Activated T-cell treated with anti-CD3 and anti-CD28 coated beads, Interleukin-2, amount 50 U/mL, for 1 hour (primary cell): ENCODE measurements at places on chromosomes 6 and 20.

DNA sequence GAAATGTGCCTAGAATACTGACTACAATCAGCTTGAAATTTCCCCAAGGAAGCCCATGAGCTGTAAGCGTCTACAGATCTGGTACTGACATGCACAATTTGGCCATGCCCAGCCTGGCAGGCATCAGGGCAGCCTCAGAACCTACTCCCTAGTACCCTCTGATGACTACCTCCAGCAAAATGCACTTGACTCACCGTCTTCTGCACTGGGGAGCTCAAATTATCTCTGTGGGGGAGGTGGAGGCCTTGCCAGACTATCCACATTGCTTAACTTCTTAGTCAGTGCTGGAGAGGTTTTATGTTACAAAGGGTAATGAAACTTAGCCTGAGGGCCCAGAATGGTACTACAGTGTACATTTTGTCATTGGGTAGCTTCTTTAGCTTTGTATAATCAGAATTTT, 126.0 kb upstream of the ADGRF1 start:
- no peak for DNase-seq

GRCh38 chr6:137248702-137249101, 29.5 kb upstream of the IFNGR1 start:
- DNase-seq, result no peak

DNA sequence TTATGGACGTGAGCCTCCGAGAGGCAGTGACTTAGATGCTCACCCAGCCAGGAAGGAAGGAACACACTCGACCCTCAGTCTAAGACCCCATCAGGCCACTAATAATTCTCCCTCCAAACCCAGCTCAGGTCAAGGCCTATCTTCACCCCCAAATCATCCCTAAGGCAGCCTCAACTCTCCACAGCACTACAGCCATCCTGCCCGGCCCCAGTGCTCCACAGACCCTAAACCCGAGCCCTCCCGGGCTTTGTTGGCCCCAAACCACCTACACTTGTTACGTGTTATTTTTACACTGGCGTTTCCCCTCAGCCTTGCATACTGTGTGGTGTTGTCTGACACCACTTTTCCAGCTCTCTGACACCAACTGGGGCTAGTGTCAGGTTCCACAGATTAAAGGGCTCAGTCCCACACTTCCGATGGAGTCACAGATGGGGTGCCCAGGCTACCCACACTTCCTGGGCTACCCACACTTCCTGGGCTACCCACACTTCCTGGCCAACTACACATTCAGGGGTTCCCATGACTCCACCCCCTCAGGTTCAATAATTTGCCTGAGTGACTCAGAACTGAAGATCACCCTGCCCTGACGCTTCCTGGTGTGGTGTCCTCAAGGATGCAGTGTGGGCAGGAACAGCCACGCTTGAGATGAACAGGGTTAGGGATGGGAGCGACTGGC, 25.3 kb downstream of the RBCK1 start:
- DNase-seq, result peak; percentile 56

GRCh38 chr6:7445885-7446461, 56.4 kb downstream of the RIOK1 start:
- no peak for DNase-seq

GRCh38 chr20:56625837-56626236, 3.3 kb upstream of the TFAP2C start:
- DNase-seq, result no peak

- peak; percentile 74 for DNase-seq
Observed at GRCh38 chr20:5001174-5002076, at the start of gene SLC23A2. TSS of gene SLC23A2 (minus strand) at chr20:5001510. CDS start at chr20:4932562, 68,948 bp downstream.

DNA sequence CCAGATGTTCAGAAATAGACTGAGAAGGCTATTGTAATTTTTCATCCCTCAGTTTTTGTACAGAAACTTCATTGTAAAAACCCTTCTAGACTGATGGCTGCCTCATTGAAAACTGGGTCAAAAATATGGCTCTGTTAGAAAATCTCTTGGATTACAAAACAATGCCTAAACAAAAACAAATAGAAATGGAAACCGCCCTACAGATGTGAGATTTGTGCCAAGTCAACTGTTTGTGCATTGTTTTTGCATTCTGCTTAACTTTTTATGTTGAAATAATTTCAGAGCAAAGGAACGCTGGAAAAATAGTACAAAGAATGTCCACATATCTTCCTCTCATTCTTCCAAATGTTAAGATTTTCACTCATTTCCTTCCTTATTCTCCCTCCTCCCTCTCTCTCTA, 425.1 kb downstream of the FOXA2 start:
- no peak for DNase-seq

- DNase-seq, result no peak
Observed at GRCh38 chr6:79465381-79465780, 71.8 kb downstream of the LCA5 start.

DNA sequence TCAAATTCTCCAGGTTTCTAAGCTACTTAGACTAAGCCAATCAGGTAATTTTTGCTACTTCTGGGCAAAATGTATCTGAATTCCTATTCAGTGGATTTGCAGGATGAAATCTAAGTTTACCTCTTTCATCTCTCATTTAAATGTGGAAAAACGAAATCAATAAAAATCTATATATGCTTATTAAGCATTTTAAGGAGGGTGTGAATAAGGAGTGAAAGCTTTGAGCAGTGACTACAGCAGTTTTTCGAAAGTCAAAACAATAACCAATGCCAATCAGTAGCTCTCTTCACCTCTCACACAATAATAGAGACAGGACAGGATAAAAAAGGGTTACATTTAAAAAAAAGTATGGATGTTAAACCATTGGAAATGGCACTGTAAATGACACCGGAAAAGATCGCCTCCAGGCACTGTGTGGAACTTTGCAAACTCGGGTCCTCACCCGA, 476 bp upstream of the BCKDHB start:
- no peak for DNase-seq

DNA sequence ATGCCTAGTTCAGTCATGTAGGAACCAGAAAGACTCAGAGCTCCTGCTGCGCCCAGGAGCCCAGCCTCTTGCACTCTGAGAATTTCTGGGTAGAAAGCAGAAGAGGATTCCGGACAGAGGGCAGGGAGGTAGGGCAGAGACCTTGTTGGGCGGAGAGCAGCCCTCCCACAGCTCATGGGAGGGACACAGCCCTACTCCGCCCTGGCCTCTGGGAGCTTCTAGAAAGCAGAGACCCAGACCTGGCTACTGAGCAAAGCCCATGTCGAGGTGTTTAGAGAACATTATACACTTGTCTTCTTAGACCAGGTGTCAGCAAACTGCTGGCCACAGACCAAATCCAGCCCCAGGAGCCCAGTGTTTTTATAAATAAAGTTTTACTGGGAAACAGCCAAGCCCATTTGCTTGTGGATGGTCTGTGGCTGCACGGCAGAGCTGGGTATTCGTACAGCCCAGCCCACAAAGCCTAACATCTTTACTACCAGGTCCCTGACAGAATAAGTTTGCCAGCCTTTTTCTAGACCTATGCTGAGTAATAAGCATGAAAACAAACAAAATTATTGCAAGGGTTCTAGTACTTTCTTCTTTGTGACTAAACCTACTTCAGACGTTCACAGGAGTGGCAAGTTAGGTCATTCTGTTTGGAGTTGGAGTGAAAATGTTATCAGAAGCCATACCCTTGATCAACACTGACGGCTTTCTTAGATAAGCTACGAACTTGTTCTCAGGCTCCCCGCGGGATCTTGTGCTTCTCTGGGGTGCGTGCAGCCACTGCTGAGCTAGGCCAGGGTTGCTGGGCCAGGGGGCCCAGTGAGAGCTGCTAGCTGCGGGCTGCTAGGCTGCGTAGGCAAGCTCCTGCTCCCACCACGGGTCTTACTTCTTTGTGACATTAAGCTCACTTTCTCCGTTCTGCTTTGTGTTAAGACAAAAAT, 235.1 kb upstream of the FOXQ1 start:
- no peak for DNase-seq

DNA sequence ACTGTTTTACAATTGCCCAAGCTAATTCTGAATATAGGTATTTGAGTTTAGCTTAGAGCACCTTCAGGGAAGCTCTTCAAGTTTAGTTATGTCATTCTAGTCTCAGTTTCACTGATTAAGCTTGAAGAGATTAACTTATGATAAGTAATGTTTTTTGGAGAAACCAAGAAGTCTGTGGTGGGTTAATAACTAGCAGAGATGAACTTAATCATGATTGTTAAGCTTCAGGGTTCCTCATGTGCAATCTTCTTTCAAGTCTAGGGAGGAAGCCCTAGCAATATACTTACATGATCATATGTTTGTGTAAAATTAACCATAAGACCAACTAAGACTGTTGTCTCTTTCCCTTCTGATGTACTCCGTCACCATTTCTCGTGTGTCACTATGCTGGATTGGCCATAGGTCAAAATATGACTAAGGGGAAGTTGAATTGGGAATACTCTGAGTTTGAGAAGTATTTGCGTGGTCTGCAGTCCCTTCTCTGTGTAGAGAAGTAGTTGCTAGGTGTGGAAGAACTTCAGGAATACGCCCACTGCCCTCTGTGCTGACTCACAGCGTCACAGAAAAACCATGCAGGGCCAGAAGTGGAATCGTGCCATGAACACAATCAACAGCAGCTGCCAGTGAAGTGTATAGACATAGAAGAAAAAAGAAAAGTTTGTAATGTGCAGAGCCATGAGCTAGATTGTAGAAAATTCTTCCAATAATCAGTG, 88.3 kb downstream of the SH3BGRL2 start:
- DNase-seq, result no peak

- DNase-seq, result no peak
Observed at GRCh38 chr20:57166568-57167291, 99.7 kb downstream of the BMP7 start.

DNA sequence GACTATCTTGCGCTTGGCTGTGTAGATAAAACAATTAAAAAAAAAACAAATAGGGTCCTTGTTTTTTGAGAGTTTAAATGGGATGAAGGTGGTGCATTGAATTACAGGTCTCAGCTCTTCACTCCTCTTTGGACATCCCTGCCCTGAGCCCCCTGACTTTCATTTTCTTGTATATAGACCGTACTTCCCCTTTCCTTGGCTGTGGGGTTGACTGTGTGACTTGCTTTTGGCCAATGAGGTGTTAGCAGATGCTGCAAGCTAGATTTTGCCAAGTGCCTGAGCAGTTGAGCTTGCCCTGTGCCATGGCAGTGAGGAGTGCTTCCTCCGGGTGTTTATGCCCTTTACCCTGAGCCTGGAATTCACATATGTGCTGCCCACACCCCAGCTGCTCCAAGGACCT, 386.1 kb upstream of the ZFP64 start:
- no peak for DNase-seq

GRCh38 chr20:40414843-40415615, 274.0 kb downstream of the MAFB start:
- DNase-seq, result no peak

DNA sequence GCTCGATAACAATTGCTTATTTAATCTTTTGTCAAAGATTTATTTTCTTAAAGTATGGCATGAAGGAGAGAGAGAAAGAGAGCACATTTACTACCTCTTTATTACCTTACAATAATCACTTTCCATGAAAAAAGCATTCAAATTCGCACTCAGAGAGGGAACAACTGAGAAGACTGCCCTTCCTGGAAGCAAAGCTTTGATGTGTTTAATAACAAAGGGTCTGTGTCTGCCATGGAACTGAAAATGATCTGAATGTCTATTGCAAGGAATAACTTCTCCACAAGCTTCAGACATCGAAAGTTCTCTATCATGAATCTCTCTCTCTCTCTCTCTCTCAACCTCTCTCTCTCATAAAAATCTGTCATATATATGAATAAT, 308.9 kb downstream of the HDGFL1 start:
- DNase-seq, result no peak

DNA sequence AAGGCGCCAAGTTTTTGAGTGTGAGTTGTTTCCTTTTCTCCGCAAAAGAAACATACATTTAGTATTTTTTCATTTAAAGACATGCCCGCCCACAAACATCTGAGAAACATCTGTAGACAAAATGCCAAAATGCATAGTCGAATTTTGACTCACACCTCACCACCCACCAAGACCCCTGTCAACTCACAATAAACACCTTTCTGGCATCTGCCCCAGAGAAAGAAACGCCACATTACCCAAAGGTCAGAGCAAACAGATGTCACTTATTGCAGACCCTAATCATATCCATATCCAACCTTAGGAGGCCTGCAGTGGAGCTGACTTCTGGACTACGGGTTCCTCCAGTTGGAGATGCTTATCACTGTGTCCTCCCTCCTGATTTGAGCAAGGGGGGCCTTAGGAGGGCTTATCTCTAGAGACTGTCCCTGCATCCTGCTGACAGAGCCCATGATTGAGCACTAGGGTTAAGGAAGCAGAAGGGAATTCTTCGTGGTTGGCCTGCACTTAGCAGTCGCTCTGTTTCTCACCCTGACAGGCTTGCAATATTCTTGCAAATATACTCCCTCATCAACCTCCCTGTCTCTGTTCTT, 90.5 kb upstream of the TBX18 start:
- DNase-seq, result no peak
